ENCODE measurements at places on chromosomes 12 and 14.

GRCh38 chr12:112891093-112892024 is 15.4 kb upstream of the OAS1 start:
- DNase-seq: peak; percentile 71

DNA sequence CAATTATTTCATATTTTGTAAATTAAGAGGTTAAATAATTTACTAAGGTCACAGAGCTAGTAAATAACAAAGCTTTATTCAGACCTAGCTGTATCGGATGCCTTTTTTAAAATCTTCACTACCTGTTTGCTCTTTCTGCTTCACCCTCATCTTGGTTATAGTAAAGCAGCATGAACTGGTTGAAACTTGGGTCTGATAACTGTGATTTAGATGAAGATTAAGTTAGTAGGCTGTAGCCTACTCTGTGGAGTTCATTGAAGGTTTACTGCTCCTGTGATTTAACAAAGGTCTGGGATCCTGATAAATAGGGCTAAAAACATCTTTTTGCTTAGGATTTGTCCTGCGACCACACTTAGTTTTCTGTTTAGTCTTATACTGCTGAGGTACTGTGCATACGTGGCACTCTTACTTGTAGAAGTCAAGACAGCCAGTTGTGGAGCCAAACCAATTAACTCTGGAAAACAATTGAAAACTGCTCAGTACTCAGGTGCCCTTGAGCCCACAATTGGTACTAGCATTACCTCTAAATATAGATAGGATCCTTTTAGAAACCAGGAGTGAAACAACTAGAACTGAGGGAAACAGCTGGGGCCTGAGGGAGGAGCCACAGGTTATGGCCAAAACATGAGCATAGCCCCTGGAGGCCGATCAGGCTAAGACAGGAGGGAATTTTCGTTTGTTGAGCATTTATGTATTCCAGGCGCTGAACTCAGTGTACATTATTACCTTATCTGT is 2.3 kb downstream of the SPATS2 start:
- DNase-seq: no peak

DNA sequence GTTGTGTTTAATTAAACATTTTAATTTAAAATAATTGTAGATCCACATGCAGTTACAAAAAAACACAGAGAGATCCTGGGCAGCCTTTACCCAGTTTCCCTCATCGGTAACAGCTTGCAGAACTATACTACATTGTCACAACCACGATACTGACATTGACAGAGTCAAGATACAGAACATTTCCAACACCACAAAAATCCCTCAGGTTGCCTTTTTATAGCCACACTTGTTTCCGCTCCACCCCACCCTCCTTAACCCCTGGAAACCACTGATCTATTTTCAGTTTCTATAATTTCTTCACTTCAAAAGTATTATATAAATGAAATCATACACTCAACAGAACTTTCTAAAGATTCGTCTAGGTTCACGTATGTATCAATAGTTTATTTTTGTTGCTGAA is 458.8 kb upstream of the SOX5 start:
- no peak for DNase-seq

DNA sequence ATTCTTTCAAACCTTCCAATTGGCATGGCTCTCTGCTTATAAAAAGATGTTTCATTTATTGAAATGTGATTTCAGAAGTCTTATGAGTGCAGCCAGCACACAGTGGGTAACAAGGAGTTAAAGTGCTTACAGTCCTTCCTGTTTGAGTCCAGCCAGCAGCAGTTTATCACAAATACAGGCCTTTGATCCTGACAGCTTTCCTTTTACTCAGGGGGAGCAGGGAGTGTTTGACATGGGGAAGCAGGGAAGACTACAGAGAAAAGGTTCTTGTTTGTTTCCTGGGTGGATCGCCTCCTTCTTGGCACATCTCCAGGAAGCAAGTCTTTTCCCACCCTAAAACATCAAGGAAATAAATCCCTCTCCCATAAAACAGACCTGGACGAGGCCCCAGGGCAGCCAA is 216.1 kb downstream of the MSRB3 start:
- DNase-seq: no peak

DNA sequence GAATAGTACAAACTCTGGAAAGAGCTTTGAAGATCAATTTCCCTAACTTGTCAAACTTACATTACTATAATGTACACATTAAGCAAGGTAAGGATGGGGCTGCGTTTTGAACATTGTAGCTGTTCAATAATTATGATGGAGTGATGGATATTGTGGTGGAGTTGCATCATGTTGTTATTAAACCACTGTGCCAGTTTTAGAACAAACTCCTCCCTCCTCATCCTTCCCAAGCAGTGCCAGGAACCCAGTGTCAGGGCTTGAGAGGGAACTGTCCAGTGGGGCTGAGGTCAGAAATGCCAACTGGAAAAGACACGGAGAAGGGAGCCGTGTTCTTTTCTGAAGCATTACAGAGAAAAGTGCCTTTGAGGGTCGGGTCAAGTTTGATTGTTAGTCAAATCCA is 31.9 kb upstream of the PAPOLA start:
- no peak for DNase-seq

- no peak for DNase-seq
Observed at GRCh38 chr12:67655829-67656228, 7.3 kb downstream of the DYRK2 start.

DNA sequence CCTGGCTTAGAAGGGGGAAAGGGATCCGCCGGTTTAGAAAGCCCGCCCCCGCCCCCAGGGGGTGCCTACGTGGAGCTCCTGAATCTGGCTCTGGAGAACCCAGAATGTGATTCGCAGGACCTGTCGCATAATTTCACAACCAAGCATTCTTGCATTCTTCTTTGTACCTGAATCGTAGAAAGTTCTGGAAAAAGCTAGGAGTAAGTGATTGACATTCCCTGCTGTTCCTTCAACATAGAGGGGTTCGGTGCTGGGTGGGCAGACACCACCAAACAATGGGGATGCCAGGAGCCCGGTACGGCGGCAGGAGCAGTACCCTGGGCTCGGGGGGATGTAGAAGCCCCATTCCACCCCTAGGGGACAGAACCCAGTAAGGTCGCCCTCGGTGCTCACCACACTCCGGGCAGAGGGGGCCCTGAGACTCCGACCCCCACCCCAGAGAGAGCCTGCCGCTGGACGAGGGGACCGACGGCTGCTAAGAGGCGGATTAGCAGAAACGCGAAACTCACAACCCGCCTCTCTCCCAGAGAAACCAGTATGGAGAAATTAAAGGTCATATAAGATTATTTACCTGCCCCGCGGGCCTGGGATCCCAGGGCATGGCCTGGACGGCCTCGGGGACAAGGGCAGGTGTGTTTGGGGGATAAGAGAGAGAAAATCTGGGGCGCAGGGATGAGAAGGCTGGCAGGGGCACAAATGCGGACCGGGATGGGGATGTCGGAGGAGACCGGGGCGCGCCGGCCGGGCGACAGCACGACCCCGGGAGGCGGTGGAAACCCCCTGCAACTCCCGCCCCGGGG is 520 bp downstream of the CSRP2 start:
- DNase-seq: peak; percentile 24

GRCh38 chr14:55373784-55374705 is 37.6 kb downstream of the ATG14 start:
- no peak for DNase-seq

- no peak for DNase-seq
Observed at GRCh38 chr14:60204104-60204842, 39.1 kb upstream of the DHRS7 start.

GRCh38 chr14:76328457-76329137 is 47.3 kb upstream of the ESRRB start:
- no peak for DNase-seq

GRCh38 chr14:106372870-106373652 is 846.7 kb downstream of the TMEM121 start:
- DNase-seq: peak; percentile 1

DNA sequence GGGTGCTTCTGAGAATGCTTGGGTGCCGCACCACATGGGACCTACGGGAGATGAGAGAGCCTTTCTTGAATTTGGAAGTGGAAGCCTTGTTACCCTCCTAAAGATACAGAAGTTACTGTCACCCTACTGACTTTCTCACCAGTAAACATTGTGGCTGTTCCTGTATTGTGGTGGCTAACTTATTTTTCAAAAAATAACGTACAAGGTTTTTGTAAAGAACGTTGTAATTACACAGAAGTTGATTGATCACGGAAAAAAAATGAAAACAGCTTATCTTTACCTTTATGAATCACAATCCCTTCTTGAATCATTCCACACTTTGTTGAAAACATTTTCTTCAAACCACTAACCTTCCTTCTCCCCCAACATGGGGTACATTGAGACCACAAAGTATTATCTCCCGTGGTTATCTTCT is 22.0 kb upstream of the PPFIBP1 start:
- no peak for DNase-seq

GRCh38 chr12:46453428-46453827 is 80.9 kb upstream of the SLC38A2 start:
- no peak for DNase-seq

- no peak for DNase-seq
Observed at GRCh38 chr12:22653075-22653474, 28.1 kb downstream of the ETNK1 start.

GRCh38 chr12:60501124-60501729 is 905.4 kb downstream of the SLC16A7 start:
- no peak for DNase-seq

DNA sequence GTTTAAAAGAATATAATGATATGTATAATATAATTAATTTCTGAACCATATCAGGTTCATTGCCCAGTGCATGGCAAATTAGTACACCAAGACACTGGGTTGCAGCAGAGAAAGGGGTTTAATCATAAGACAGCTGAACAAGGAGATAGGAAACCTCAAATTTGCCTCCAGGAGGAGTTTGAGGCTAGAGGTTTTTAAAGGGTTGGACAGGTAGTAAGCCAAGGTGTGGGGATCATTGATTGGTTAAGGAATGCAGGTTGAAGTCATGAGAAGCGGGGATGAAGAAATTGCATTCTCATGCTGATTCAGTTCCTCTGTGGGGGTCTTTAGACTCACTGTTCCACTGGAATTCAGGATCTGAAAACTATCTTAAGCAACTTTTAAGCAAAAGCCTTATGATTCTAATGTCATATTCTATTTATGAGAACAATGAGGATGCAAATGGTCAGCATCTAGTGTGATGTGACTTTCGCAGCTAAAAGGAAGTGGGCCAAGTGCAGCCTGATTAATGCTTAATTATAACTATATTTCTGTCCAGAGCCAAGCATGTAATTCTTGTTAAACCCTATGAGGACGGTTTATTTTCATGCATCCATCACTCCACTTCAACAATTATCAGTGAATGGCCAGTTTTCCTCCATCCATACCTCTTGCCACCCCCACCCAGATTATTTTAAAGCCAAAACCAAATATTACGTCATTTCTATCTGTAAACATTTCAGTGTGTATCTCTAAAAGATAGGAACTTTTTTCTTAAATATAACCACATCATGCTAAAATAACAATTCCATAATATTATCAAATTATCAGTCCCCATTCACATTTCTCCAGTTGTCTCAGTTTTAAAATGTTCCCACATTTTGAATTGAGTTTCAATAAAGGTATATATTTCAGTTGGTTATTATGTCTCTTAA is 14.9 kb downstream of the RNF212B start:
- DNase-seq: no peak

DNA sequence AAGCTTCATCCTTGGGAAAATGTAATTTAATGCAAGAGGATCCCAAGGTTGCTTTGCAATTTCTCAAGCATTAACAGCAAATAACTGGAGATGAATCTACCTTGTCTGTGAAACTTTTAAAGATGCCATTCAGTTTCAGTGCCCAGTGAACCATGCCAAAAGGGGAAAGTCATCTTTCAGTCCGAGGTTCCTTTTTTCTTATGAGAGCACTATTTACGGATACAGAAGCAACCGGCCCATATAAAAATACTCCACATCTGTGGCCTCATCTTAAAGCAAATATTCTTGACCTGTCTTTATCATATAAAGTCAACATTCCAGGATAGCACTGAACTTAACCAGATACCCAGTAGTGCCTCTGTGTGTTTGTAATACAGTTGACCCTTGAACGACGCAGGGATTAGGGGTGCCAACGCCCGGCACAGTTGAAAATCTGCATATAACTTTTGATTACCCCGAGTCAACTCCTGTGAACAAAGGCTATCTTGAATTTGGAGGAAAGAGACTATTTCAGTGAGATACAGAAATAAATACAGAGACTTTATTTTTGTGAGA is 209.4 kb downstream of the PCNX1 start:
- DNase-seq: no peak

DNA sequence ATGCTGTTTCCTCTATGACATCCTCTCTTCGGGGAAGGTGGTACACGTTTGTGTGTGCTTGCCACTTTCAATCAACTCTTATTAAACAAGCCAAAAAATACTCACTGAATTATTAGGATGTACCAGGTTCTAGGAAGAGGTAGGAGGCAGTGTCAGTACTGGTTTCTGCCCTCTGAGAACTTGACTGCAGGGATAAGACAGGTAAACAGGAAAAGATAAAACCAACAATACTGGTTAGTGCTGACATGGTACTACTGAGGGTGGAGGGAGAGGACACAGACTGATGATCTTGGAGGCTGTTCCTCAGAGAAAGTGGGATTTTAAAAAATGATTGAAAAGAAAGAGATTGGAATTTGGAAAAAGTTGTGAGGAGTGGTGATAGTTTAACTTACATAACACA is 295.2 kb upstream of the PWP1 start:
- no peak for DNase-seq

- DNase-seq: no peak
Observed at GRCh38 chr14:97025722-97026121, 228.5 kb downstream of the VRK1 start.

- DNase-seq: no peak
Observed at GRCh38 chr12:116636608-116637519, 77.7 kb downstream of the MAP1LC3B2 start.

DNA sequence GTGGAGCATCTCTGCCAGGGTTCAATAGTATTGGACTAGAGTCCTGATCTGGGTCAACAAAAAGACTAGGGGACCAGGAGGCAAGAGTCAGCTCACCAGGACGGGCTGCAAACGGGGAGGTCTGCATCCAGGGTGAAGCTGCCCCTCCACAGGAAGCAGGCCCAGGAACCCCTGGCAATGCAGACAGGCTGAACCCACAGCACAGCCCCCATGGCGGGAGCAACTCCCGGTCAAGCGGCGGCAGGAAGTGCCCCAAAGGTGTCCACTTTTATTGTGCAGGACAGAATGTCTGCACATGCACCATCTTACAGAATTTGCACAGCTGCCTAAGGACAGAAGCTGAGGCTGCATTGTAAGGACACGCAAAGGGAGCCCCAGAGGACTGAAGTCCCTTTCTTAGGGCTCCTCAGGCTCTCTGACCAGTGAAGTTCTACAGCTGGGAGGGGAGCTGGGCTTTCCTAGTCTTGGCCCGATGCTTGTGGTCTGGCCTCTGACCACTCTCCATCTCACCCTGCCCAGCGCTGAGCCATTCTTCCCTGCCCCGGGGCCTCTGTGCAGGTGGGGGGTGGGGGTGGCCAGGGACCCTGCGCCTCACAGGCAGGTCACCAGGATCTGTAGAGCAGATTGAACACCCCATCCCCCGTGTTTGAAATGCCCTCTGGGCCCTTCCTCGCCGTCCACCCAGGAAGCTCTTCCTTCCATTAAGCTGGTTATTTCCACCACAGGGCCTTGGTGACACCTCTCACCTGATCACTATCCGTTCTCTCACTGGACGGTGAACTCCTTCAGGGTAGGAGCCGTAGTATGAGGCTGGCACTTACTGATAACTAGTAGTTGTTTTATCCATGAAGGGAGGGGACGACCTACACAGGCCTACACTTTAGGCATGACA is 75.9 kb downstream of the NINJ2 start:
- no peak for DNase-seq

GRCh38 chr14:103140316-103141109 is 17.3 kb downstream of the TNFAIP2 start:
- no peak for DNase-seq

GRCh38 chr14:64993266-64993930 is 6.7 kb downstream of the FNTB start:
- DNase-seq: no peak

- peak; percentile 30 for DNase-seq
Observed at GRCh38 chr14:69648480-69649451, 37.4 kb downstream of the SUSD6 start.
